Fibroblast of skin of left biceps (primary cell): ENCODE measurements at places on chromosomes 1 and 21.
A peak's percentile ranks its signal among the peaks of the same experiment; 100 is the strongest.

DNA sequence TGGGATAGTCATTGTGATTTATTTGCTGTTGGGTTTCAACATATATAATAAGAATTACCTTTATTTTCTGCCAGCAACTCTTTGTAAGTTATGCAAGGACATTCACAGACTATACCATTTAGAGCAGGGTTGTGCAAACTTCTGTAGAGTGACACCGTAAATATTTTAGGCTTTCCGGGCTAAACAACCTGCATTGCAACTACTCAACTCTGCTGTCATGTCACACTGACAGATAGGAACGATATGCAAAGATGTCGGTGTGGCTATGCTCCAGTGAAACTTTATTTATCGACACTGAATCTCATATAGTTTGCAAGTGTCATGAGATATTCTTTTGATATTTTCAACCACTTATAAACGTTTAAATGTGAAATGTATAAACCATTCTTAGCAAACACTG, 210.4 kb downstream of the BACH1 start:
- DNase-seq, result no peak

DNA sequence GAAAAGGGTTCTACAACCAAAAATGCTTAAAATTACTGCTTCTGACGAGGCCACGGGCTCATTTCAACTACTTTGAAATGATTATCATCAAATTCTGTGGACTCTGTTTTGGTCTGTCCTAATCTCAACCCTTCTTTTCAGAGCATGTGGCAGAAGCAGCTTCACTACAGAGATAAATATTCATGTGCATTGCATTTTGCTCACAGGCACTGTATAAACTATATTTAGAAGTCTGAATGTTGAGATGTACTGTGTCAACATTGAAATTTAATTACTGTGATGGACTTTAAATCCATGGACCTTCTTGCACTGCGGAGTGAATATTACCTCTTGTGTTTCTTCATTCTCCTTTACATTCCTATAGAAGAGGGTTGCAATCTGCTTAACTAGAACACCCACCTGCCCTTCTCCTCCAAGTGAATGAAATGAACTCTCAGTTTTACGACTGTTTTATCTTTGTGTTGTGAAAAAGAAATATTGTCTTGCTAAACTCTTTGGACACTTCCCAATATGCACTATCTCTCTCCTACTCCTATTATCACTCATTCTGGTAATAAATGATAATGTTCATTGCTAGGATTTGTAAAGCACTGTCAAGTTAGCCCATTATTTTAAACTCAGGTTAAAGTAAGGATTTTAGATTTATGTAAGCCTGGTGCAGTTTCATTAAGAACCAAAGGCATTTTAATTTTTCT, 281.2 kb upstream of the ST6GALNAC5 start:
- DNase-seq, result no peak

DNA sequence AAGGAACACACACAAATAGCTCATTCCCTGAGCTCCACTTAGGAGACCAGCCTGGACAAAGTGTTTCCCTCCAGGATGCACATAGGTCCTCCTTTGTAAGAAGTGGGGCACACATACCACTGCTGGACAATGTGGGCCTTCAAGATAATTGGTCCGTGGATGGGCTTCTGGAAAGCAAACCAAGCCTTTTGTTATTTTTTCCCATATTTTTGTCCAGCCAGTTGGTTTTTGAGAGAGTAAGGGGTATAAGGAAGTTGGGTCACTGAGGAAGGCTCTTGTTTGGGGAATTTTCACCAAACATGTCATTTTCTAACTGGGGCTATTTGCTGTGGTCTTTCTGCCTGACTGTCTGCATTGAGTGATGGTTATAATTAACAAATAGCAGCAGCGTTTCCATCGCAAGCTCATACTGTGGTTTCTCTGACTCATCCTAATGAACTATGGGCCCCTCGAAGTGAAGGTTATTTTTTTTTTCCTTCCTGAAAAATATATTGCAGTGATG, 306.3 kb upstream of the DUSP10 start:
- DNase-seq, result peak; percentile 54

GRCh38 chr1:156086256-156086662, 4.0 kb upstream of the MEX3A start:
- DNase-seq, result no peak

GRCh38 chr1:167542109-167543032, 11.2 kb downstream of the CREG1 start:
- DNase-seq, result no peak
